NCI-H510A (cell line): ENCODE measurements at places on chromosomes 12 and 14.

DNA sequence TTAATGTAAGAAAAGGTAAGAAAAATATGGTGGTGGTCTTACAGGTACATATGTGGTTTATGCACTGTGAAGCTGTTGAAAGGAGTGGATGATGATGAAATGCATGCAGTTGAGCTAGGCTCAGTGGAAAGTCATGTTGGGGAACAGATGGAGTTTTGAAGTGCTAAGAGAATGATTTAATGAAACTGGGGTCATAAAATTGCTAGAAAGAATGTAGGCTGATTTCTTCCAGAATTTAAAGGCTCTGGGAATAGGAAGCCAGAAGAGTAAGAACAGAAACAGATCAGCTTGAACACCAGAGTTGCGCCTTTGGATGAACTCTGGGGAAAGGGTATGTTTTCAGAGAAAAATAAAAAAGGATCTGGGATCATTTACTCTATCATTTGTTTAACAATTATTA is 146.5 kb downstream of the MON2 start:
- DNase-seq: no peak

- DNase-seq: no peak
Measured at GRCh38 chr12:131535779-131536178, 175.1 kb upstream of the SFSWAP start.

DNA sequence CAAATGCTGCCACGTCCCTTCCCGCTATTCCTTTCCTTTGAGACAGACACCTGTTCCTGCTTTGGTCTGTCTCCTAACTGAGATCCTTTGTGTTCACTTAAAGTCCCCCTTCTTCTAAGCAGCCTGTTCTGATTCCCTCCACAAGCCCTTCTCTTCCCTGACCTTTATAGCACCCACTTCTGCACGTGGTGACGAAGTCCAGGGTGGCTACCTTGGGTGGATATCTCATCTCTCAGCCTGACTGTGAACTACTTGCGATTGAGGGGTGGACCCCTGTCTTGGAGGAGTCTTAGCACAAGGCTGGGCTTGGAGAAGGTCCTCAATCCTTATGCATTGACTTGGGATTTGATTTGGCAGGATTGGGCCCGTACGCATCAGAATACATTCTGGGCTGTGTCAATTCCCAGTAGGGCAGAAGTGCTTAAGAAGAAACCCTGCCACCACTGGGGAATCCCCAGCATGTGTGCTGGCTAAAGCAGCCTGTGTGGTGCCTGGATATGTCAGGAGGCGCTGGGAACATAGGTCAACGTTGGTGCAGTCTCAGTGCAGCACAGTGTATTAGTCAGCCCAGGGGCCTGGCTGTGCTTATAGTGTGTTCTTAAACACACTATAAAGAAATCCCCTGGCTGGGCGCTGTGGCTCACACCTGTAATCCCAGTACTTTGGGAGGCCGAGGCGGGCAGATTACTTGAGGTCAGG is 23.6 kb downstream of the KRT80 start:
- no peak for DNase-seq

DNA sequence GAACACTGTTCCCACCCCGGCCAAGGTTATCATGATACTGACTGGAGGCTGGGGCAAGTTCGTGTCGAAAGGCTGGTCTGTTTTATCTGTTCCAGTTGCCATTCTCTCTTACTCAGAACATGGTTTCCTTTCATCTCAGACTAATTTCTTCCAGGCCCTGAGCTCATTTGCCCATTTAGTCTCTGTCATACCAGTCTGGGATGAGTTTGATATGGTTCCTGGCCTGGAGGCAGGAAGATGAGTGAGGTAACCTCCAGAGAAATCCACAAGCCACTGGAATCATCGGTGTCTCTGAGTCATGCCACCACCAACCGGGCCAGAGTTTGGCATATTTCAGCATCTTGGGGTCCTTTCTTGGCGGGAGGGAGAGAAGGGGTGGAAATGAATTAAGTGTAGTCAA is 114.7 kb downstream of the NTF3 start:
- DNase-seq: no peak
